ENCODE measurements at places on chromosomes 7 and 10.

DNA sequence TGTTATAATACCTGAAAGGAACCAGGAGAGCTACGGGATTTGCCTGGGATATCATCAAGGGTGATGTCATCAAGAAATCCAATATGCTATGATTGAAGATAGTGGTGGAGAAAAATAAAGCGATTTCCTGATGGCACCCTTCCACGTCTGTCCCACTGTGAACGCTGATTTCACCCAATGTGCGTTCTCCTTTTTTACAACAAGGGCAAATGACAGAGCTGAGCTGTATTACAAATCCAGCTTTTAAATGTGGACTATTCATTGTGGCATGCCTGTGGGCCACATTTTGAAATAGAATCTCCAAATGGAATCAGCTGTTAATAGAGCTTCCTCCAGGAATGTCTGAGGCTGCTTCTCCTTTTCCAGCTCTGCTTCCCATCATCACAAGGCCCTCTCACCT, 23.3 kb downstream of the SLC13A4 start:
- DNase-seq, result no peak

DNA sequence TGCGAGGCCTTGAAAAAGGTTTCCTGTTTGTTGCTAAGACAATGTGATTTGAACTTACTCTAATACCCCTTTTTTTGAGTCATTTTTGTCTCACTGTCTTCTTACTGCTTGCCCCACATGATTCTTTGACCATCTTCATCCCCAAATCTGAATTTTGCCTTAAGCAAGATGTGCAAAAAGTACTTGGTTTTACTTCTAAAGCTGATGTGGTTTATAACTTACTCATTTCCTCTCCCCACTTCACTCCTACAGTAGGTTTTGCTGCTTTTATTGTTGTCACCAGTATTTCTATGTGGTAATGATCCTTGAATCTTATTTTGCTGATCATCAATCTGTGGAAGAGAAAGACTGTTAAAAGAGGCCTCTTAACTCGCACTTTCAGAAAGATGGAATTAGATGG, 396.4 kb downstream of the SDK1 start:
- DNase-seq, result no peak

- no peak for DNase-seq
Measured at GRCh38 chr7:81484261-81484660, 285.6 kb downstream of the HGF start.

GRCh38 chr7:144534655-144535395, 131.3 kb upstream of the NOBOX start:
- no peak for DNase-seq
